ENCODE measurements at places on chromosomes 6 and 20.

DNA sequence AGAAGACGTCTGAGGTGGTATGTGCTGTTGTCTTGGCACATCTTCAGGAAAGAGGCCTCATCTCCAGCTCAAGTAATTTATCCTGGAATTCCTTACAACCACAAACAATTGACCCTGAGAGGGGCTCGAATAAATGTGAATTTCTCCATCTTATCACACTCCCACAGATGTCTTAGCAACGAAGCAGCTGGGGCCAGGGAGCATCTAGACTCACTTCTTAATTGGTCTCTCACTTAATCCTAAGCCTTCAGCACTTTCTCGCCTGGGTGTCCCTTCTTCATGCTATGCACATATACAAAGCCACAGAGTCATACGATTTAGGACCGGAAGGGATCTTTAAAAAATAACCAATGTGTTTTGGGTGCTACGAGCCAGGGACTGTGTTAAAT lies 27.1 kb downstream of the PCK1 start:
- no peak for DNase-seq

DNA sequence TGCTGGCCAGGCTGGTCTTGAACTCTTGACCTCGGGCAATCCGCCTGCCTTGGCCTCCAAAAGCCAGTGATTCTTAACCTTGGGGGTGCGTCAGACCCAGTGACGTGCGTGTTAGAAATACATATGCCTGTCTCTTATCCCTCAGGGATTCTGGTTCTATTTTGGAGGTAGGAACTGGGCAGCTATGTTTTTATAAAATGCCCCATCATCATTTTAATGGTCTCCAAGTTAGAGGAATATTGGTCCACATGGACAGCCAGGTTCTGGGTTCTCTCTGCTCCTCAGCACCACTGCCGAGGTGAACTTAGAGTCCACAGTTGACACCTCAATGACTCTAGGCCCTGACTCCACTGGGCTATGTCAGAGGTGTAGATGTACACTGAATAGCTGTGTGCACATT lies 352.7 kb downstream of the SMOC2 start:
- DNase-seq: no peak

DNA sequence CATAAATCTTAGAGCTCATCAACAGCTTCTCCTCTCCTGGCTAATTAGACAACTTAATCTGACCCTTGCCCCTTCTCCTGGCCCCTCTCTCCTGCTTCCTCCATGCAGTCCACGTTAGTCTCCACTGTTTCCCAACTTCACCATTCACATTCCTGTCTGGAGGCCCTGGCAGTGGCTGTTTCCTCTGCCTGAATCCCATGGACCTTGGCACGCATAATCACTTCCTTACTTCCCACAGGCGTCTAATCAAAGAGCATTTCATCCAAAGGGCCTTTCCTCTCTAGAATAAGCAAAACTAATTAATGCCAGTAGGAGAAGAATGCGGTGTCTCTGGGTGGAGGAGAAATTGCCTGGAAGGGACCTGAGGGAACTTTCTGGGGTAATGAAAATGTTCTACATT lies 16.4 kb upstream of the XRN2 start:
- DNase-seq: no peak

DNA sequence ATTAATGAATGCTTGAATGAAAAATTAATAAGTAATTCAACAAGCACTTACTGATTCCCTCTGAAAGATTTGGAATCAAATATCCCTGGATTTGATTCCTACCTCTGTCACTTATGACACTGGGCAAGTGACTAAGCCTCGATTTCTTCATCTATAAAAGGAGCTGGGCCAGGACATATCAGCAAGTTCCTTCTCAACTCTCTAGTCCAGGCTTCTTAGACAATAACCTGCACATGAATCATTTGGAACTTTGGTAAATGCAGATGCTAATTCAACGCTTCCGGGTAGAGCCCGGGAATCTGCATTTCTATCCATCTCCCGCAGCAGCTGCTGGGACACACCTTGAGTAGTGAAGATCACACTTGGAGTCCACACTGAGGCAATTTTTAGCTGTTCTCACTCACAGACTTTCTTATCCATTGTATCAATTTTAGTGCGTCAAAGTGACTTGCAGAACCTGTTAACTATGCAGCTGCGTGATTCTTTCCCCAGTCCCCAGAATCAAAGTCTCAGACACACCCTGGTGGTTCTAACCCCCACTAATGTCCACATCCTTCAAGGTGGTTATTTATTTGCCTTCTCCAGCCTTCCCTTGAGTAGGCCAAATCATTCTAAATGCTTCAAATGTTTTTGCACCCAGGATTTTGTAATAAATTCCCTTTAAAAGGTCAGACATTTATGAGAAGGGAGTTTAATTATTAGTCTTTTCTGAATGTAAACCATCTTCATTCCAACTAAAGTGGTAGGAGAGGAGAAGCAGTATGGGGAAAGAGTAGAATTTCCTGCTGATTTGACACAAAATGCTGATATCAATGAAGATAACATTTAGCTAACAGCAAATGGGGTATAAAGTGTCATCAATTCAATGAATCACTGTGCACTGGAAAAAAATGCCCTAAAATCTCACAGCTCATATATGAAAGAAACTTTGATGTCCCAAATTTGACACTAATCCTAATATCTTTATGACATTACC lies 26.0 kb upstream of the CCND3 start:
- DNase-seq: peak; percentile 55

DNA sequence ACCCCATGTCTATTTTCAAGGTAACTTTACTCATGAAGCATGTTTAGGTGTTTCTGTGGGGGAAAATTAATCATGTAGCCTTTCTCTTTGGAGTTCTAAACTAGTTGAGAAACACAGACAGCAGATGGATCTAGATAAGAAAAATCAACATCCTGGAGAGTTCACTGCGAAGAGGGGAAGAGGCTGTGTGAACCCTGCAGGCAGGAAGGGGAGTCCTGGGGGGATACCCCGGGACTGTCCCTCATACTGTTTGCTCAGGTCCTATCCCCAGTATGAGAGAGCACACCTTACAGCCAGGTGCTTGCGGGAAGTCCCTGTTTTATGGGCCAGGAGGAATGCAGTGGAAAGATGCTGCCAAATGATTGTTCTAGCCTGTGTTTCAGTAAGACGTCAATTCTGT lies 32.7 kb downstream of the CHMP4B start:
- DNase-seq: no peak

GRCh38 chr6:152244998-152245630 lies 392.0 kb downstream of the SYNE1 start:
- DNase-seq: no peak

DNA sequence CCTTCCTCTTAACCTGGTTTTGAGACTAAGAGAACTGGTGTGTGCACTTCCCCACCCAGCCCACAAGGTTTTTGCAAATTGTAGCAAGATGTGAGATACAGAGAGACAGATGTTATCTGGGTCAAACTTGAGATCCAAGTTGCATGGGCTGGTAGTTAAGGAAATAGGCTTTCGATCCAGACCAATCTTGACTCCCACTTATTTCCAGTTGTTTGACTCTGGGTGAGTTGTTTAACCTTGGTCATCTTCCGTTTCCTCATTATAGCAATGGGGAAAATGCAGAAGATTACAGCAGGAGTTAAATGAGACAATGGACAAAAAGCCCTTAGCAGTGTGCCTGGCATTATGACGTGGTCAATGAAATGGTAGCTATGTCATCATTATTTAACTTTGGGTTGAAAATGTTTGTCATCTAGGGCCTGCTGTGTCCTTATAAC lies 1.7 kb downstream of the SNX21 start:
- no peak for DNase-seq

Data from HCEC 1CT (cell line).